ENCODE measurements at places on chromosomes 7 and 10. TPM values are rescaled to one million over a fixed set of nuclear protein-coding genes. Genes with fewer than 3 reads are reported as not detected.

DENND10 gene
- 39.9 TPM for total RNA-seq

ZNF212 gene
- 13.2 TPM for total RNA-seq

DNA sequence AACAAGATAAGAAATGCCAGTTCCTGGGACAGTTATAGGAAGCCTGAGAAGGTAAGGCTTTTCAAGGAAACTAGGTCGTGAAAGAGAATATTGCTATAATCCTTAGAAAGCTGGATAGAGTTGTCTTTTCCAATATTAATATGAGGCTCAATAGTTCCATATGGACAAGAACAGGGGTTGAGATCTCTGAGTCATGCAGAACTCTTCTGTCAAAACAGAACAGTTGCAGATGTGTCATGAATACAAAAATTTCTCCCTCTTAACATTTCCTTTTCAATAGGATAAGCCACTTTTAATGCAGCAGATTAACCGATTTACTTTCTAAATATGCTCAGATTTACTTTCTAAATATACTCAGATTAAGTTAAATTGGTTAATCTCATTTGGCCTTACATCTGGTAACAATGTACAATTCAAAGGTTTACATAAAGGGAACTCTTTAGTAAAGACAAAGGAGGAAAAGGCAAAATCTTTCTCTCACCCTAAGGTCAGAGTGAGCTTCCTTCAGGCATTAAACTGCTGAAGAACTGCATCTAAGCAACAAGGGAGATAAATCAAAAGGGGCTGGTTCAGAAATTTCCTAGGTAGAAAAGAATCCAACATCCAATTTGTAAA is 104.7 kb upstream of the PCDH15 start:
- no peak overlapping the region for H3K4me3 ChIP-seq
- no peaks in the 10 kb centered on the region for H3K4me1 ChIP-seq
- no peak overlapping the region for H3K27ac ChIP-seq
- no peak for DNase-seq

DNA sequence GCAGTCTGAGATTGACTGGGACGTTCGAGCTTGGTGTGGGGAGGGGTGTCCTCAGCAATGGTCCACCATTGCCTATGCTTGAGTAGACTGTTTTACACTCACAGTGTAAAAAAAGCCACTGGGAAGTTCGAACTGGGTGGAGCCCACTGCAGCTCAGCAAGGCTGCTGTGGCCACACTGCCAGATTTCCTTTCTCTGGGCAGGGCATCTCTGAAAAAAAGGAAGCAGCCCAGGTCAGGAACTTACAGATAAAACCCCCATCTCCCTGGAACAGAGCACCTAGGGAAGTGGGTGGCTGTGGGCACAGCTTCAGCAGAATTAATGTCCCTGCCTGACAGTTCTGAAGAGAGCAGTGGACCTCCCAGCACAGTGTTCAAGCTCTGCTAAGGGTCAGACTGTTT is 80.3 kb downstream of the BICC1 start:
- H3K27ac ChIP-seq = no peak overlapping the region
- H3K4me3 ChIP-seq = no peak overlapping the region
- no peaks in the 10 kb centered on the region for H3K4me1 ChIP-seq
- no peaks in the 10 kb centered on the region for H3K36me3 ChIP-seq
- no peak for DNase-seq

- no peak for DNase-seq
- H3K27ac ChIP-seq = no peak overlapping the region
- H3K4me1 ChIP-seq = peaks cover 28% of the 10 kb centered on the region
Measured at GRCh38 chr7:133065301-133065700, 16.6 kb downstream of the CHCHD3 start.

DNA sequence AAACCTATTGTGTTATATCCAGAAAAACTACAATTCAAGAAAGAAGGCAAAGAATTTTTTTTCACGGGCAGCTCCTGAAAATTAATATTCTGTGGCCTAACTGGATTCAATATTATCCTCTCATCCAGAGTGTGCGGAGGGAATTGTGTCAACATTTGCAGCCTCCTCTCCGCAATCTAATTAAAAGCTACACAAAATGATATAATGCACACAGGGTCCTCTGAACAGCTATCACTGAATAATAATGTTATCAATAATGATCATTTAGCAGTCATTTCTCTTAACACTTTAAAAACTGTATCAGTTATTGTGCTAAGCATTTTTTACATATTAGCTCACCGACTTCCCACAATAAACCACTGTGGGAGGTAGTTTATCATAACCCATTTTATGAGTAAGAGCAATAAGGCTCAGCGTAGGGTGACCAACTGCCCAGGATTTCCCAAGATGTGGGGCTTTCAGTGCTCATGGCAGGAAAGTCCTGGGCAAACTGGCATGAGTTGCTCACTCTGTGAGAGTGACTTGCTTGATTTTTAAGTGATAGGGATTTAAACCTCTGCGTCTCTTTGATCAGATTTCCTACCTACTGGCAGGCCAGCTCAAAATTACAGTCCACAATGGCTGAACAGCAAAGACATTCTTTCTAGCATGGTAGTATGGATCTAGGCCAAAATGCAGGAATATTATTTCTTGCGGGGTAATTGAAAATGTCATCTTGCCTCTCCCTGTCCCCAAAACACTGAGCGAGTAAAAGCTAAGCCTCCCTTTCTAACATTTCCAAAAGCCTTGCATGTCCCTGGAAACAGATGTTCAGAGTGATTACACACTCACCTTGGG is 65.7 kb downstream of the AOAH start:
- no peaks in the 10 kb centered on the region for H3K27me3 ChIP-seq
- DNase-seq = no peak
- H3K36me3 ChIP-seq = no peaks in the 10 kb centered on the region
- no peak overlapping the region for H3K4me3 ChIP-seq
- H3K4me1 ChIP-seq = peaks cover 21% of the 10 kb centered on the region
- no peak overlapping the region for H3K27ac ChIP-seq

- H3K27me3 ChIP-seq = no peaks in the 10 kb centered on the region
- no peak overlapping the region for H3K27ac ChIP-seq
- no peak overlapping the region for H3K4me3 ChIP-seq
- no peak for DNase-seq
- H3K36me3 ChIP-seq = no peaks in the 10 kb centered on the region
- no peaks in the 10 kb centered on the region for H3K4me1 ChIP-seq
Measured at GRCh38 chr7:46218461-46219200, 297.6 kb upstream of the IGFBP3 start.

DNA sequence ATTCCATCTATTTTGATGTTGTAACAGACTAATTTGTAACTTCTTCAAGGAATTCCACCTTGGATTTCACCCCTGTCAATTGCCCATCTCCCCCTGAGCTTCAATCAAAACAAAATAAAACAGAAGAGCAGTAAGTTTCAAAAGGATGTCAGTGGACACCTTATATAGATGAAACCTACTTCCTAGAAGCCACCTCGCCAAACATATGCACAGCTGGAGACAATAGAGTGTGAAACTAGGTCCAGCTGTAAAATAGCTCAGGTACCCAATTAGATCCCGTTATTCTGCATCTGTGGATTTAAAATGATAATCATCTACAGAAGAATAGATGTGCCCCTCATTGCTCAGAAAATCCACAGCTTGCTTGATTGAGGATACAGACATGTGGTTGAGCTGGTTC is 598.6 kb downstream of the SH2D4B start:
- no peak overlapping the region for H3K27ac ChIP-seq
- H3K36me3 ChIP-seq = no peaks in the 10 kb centered on the region
- DNase-seq = no peak

GRCh38 chr7:159030490-159031134 is 114.1 kb downstream of the VIPR2 start:
- H3K27ac ChIP-seq = no peak overlapping the region
- no peaks in the 10 kb centered on the region for H3K36me3 ChIP-seq
- peak; percentile 85 for DNase-seq

- peaks cover 2% of the 10 kb centered on the region for H3K27me3 ChIP-seq
- H3K4me3 ChIP-seq = no peak overlapping the region
- no peak overlapping the region for H3K27ac ChIP-seq
- no peak for DNase-seq
Measured at GRCh38 chr7:113657603-113658002, 261.2 kb downstream of the PPP1R3A start.

GRCh38 chr10:22332116-22332692 is 11.3 kb downstream of the BMI1 start:
- H3K36me3 ChIP-seq = peaks cover 10% of the 10 kb centered on the region
- no peaks in the 10 kb centered on the region for H3K4me1 ChIP-seq
- H3K27ac ChIP-seq = no peak overlapping the region
- H3K4me3 ChIP-seq = no peak overlapping the region
- DNase-seq = no peak
- H3K27me3 ChIP-seq = peaks cover 14% of the 10 kb centered on the region

GRCh38 chr10:56586461-56586891 is 225.4 kb upstream of the ZWINT start:
- peak overlapping the region; percentile 52 for H3K27ac ChIP-seq
- DNase-seq = peak; percentile 38
- peaks cover 5% of the 10 kb centered on the region for H3K36me3 ChIP-seq

- no peak overlapping the region for H3K27ac ChIP-seq
- no peaks in the 10 kb centered on the region for H3K27me3 ChIP-seq
- H3K4me1 ChIP-seq = no peaks in the 10 kb centered on the region
- DNase-seq = no peak
- no peak overlapping the region for H3K4me3 ChIP-seq
Measured at GRCh38 chr10:22984066-22984465, 56.2 kb downstream of the ARMC3 start.
